ENCODE measurements at places on chromosomes 6 and 20.

- DNase-seq = peak; percentile 71
Measured at GRCh38 chr6:125421836-125422235, 120.1 kb upstream of the HDDC2 start.

DNA sequence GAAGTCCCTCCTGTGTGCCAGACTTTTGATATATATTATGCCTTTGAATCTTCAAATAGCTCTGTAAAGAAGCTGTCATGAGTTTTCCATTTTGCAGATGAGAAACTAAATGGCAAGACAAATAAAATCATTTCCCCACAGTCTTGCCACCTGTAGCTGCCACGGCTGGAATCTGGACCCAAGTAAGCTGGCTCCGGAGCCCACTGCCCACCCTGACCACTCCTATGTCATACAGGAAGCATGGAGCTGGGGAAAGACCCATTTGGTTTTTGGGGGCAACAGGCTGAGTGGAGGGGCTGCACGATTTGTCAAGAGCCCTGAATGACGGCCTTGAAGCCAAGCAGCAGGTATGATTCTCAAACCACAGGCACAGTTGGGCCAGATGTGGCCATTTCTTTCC lies 10.0 kb upstream of the SIRPA start:
- DNase-seq = no peak

GRCh38 chr20:23419995-23420901 lies 1.0 kb downstream of the NAPB start:
- no peak for DNase-seq

DNA sequence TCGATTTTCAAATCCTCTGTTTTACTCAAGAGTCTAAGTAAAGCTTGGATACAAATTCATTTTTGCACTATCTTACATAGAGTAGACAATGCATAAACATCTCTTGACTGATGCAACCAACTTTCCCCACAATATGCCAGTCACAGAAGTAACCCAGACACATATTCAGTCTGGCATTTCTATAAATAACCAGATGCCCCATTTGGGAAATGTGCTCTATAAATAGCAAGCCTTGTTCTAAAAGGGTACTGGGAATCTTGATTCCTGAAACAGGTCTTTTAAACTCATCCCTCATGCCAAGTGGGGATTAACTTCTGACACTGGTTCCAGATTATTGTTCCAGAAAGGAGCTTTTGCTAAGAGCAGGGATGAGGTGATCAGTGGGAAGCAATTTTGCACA lies 411.7 kb downstream of the EPM2A start:
- DNase-seq = no peak

GRCh38 chr6:112173221-112173804 lies 81.1 kb downstream of the LAMA4 start:
- DNase-seq = no peak

DNA sequence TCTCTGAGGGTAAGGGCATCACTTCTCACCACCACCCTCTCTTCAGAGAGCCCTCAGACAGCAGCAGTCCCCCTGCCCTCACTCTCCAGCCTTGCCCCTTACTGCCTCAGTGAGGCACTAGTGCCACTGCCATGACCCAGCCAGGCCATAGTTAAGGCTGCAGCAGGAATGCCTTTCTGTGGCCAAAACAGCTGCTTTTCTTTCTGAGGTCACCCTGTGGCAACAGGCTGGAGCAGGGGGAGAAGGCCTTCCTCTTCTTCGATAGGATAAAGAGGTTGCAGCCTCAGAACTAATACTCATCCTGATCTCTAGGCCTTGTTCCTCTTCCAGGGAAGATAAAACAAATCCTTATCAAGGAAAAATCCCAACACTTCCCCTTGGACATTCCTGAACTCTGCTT lies 56.8 kb upstream of the ECI2 start:
- DNase-seq = no peak

- DNase-seq = no peak
Measured at GRCh38 chr6:119145111-119145510, 66.6 kb upstream of the FAM184A start.
